ENCODE measurements at places on chromosomes 16 and 17.

- peak; percentile 81 for DNase-seq
Observed at GRCh38 chr17:77465358-77466041, 324.7 kb downstream of the SEC14L1 start.

DNA sequence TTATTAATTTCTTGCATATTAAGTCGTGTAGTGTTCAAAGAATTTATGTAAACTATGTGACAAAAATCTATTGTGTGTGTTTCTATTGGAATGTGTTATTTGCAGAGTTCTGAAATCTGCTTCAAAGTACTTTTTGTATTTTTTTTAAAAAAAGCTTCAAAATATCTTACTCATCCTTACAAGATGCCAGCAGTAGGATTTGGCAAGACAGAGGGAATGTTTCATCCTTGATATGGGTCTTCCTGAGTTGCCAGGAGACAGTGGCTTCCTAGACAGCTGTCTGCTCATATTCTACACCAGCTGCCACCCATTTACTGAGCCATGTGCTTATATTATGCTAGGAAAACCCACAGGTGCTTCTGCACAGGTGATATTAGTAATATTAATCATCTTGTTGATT is 36.4 kb downstream of the EFCAB5 start:
- no peak for DNase-seq

GRCh38 chr16:29720703-29721102 is 25.1 kb downstream of the C16orf54 start:
- DNase-seq = no peak

GRCh38 chr17:78528541-78528940 is 48.7 kb downstream of the DNAH17 start:
- peak; percentile 41 for DNase-seq

DNA sequence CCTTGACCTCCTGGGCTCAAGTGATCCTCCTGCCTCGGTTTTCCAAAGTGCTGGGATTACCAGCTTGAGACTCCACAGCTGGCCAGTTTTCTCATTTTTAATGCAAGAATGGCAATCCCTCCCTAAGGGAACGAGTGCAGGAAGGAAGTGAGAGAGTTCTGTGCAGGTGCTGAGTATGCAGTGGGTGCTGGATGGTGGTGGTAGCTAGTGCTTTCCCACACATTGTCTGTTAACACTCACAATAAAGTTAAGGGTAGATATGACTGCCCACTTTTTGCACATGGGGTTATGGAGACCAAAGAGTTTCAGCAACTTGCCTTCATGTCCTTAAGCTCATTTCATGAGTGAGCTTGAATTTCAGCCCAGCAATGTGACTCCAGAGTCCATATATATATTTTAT is 18.5 kb downstream of the RGS9 start:
- no peak for DNase-seq

DNA sequence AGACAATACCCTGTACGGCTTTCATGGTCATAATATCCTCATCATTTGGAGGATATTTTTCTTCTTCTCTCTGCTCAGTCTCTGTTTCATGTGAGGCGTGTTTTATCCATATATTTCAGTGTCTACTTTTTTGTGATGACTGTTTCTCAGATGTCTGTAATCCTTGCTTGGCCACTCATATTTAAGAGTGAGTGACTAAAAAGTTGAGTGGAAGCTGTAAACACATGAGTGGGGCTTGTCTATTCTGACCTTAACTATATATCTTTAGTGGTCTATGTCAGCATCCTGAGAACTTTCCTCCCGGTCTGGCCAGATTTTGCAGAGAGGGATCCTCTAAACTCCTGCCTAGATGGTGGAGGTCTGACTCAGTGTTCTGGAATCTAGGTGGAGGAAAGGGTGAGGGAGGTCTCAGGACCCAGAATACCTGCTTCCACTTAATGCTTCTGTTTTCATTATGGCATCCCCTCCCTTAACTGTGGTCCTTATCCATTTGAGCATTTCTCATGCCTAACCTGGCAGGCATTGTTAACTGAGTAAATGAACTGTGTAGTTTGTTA is 6.0 kb downstream of the DDX19B start:
- no peak for DNase-seq

DNA sequence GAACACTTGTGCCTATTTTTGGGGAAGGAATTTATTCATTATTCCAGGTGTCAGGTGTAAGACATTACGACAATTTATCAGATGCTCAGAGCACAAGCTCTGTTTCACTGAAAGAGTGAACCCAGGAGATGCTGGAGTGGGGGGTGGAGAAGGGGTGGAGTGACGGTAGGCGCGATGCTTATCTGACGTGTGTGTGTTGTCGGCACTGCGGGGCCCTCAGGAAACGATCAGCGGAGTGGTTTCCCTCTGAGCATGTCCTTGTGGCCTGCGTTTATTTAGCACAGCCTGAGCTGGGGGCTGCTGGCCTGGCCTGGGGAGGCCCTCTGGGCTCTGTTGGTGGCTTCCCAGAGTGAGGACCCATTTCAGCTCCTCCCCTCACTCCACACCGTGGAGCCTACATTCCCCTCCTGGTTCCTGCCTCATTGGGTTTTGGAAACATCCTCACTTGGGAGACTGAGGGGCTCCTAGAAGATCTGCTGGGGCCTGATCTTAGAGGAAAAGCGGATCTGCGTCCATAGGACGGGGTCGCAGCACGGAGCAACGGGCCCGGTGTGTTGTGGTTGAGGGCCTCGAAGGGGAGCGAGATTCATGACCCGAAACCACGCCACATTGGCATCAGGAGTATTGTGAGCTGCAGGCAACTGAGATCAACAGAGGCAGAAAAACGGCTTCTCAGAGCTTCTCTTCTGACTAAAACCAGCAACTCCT is 19.0 kb upstream of the GNG13 start:
- no peak for DNase-seq

DNA sequence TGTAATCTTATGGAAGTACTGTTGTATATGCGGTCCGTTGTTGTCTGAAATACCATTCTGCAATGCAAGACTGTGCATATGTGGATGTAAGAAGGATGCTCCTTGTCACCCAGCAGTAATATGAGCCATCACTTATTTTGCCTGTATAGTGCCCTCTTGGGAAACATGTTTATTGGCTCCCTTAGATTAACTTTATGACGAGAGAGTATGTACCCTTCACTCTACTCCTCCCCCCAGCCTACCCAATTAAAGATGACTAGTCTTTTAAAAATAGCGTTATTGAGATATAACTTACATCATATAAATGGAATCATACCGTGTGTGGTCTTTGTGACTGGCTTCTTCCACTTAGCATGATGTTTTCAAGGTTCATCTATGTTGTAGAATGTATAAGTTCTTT is 33.6 kb downstream of the FTO start:
- no peak for DNase-seq

DNA sequence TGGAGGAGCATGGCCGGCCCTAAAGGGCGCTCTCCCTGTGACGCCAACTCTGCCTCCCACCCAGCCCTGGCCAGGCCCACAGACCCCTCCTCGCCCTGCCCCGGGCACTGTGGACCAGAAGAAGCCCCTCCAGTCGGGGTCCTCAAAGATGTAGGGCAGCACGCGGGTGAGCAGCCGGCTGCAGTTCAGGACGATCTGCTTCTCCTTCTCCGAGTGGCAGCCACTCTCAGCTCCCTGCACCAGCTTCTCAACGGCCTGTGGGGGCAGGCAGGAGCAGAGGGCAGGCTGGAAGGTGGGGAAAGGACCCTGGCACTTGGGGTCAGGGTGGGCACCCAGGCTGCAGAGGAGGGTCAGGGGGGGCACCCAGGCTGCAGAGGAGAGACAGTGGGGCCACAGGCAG is 8.9 kb downstream of the HID1 start:
- DNase-seq = no peak

- no peak for DNase-seq
Observed at GRCh38 chr16:21028728-21029127, 121.9 kb downstream of the DNAH3 start.

GRCh38 chr17:59423137-59423724 is 91.8 kb downstream of the YPEL2 start:
- peak; percentile 56 for DNase-seq

GRCh38 chr17:1412185-1413110 is 12.4 kb upstream of the YWHAE start:
- no peak for DNase-seq

DNA sequence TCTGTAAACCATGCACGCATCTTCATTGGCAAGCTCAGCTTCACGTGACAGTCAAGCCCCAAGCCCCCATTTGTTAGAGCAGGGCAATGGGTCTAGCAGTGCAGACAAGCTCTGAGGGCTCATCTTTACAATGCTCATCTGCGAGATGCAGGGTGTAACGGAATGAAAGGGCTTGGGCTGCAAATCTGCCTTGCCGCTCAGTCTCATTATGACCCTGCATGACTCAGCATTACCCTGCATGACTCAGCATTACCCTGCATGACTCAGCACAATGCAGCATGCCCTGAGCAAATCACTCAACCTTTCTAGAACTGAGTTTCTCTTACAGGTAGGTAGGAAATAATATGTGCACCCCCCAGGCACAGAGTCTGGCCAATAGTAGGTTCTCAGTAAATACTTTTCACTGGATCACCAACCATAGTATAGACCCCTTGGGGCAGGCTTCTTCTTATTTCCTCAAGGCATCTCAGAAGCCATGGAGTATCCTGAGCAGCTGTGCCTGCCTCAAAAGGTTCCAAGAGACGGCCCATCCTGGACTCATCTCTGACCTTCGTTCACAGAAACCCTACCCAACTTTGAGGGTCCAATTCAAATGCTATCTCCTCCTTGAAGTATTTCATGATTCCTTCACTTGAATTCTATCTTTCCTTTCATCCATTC is 391.3 kb upstream of the CDH5 start:
- DNase-seq = no peak

- no peak for DNase-seq
Observed at GRCh38 chr17:10325031-10325695, 47.6 kb downstream of the MYH13 start.

DNA sequence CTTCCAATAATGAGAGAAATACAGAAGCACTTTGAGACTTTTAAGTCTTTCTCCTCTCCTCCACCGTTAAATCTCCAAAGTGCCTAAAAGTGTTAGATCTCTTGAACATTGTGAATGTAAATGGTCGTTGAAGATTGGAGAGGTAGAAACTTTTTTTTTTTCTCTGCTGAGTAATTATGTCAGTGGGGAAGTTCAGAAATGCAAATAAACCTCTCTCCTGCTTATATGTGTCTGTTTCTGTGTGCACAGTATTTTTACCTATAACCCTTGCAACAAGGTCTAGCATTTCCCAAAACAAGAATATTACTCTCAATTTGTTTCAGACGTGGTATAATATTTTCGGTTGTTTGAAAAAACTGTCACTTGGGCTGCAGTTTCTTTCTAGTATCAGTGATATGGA is 833.6 kb upstream of the CDH8 start:
- no peak for DNase-seq

GRCh38 chr17:20791626-20792025 is 212.1 kb downstream of the CDRT15L2 start:
- no peak for DNase-seq

DNA sequence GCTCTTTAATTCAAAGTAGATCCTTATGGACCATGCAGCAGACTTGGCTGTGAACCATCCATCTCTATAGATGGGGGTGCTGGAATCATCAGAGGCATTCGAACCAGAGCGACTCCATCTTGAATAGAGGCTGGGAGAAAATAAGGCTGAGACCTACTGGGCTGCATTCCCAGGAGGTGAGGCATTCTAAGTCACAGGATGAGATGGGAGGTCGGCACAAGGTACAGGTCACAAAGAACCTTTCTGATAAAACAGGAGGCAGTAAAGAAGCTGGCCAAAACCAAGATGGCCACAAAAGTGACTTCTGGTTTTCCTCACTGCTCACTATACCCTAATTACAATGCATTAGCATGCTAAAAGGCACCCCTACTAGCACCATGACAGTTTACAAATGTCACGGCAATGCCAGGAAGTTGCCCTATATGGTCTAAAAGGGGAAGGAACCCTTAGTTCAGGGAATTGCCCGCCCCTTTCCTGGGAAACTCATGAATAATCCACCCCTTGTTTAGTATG is 89.2 kb upstream of the BRD7 start:
- DNase-seq = no peak

DNA sequence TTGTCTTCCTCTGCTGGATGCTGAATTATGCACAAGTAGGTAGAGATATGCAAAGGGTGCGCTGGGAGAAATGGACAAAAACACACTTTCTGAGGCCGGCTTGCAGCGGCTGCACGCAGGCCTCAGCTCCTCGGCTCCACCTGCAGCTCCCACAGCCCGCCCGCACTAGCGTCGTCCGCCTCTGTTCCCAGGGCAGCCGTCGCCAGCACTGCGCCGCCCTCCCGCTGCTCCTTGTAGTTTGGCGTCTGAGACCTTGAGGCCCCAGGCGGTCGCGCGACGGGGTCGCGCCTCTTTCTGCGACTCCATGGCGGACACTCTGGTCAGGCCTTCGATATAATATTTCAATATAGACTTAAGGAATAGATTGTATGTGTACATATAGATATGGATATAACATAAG is 24.8 kb downstream of the SLFN12 start:
- DNase-seq = no peak

- DNase-seq = no peak
Observed at GRCh38 chr16:20740007-20740883, 1.4 kb downstream of the THUMPD1 start.

DNA sequence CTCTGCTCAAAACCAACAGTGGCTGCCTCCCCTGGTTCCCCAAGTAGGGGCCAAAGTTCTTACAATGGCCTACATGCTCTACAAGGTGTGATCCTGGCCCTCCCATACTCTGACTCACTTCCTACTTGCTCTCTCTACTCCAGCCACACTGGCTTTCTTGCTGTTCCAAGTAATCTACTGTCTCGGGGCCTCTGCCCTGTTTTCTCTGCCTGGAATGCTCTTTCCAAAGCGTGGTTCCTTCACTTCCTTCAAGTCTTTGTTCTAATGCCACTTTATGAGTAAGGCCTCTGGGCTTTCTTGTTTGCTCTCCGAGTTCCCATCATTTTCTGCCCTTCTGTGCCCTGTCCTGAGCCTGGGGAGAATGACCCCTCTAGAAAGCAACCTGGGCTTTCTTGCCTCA is 4.1 kb upstream of the CDH3 start:
- no peak for DNase-seq

DNA sequence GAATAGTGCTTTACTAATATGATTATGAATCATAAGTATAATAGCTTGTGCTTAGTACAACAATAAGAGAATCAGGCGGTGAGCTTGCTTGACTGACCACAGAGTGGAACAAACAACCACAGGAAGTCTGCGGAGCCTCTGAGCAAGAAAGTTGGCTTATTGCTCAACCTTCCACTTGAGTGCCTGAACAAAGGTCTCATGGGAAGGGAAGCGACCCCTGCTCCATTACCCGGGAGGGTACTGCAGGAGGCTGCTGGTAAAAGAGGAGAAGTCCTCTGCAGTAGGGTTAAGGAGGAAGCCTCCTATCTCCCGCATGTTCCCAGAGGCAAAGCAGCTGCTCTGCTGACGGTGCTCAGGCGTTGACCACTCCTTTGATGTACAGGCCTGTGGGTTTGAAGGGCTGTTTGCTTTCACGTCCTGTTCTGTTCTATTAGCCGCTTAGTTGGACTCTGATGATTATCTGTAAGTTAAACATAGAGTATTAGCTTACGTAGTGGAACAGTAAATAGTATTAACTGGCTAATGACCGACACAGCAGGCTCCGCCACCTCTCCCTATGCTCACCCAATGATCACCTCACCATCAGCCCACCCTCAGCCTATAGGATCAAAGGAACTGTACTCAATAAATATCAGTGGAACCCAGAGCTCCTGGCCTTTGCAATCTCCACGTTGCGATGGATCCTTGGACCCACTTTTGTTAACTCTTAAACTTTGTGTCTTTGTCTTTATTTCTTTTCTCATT is 17.5 kb downstream of the ALOX15B start:
- peak; percentile 66 for DNase-seq

GRCh38 chr17:76683921-76684745 is 26.6 kb downstream of the MXRA7 start:
- peak; percentile 30 for DNase-seq

Measured in femur (tissue), 1 donor.